ENCODE measurements at places on chromosomes 4 and X.

DNA sequence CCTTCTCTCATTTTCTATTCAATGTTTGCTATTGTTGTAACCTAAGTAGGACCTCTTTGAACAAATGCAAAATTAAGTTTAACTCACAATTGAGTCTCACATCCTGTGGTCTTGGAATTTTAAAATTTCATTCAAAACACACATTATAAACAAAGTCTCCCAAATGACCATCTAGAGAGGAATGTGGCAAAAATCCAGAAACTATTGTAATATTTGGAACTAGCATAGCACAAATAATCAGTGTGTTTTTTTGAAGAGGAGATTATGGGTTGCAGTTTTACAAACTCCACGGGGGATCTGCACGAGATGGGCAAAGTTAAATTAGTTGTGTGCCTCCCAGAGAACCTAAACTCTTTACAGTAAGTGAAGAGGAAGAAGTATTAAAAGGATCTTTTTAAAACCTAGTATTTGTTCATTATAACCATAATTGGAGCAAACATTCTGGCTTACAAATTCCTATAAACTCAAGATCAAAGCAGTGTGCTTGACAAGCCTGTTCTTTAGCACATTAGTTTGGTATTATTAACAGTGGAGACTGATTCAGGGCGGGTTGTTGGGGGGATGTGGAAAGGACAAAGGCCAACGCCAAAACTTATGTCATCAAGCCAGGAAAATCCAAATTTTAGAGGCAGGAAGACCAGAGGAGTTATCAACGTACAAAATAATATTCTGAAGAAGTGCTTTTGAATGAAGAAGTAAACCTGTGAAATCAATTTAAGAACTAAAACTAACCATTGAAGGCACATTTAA, 22.4 kb upstream of the RBPJ start:
- peak; percentile 69 for DNase-seq

GRCh38 chr4:119059221-119059620, 76.4 kb upstream of the MYOZ2 start:
- DNase-seq = no peak

DNA sequence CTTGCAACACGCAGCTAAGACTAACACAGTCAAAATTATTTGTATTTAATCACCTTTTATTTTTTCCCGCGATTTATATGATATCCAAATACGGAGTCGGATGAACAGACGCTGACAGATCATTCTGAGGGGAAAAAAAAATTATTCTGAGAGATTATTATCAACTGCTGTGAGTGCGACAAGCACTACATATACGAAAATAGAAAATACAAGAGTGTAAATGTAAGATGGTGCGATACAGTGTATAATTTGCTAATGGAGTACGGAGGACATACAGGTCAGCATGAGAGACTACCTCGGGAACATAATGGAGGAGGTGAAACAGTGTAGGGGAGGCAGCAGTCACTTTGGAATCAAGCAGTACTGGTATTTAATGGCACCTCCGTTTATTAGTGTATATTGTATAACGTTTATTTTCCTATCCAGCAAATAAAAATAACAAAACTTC, 2.8 kb upstream of the LIN54 start:
- no peak for DNase-seq

DNA sequence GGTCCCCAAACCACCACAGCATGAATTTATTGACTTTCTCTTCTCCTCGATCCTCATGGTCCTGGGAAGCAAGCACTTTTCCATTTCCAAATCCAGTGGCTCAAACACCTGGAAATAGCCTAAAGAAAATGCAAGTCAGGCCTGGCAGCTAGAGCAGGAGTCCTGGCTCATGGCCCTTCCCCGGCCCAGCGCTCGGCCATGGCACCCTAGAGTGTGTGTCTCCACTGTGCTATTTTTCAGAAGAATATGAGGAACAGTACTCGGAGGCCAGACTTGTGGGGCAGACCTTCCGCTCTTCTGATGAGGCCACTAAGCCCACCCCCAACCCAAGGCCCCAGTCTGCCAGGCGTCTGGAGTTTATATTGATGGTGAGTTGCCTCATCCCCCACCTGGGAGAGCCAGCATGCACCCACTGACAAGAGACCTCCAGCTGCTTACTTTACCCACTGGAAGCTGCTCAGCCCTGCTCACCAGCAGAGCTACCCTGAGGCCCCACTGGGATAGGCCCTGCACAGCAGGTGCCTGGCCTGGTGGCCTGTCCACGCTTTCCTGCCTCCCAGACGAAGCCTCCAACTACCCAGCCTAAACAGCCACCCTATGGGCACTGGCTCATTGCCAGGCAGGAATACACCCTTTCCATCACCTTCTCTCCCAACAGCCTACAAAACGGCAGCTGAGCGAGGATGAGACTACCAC, 2.3 kb upstream of the RTL5 start:
- no peak for DNase-seq

DNA sequence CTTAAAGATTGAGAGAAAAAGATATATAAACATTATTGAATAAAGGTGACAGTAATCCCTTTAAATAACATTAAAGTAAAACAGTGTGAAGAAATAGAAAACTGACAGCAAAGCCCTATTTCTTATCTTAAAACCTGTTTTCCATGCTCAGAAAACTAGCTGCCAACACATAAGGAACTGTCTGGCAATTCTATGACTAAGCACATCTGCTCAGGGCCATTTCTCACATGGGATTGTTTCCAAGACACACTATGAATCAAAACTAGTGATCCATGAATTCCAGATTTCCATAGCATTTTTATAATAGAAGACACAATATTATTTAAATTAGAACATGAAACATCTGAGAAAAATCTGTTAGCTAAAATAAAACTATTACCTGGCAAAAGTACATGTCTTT, 113.4 kb downstream of the SCLT1 start:
- peak; percentile 60 for DNase-seq

- DNase-seq = peak; percentile 73
Measured at GRCh38 chrX:136214551-136214950, 36.6 kb downstream of the MAP7D3 start.

GRCh38 chr4:182809417-182810102, 107.6 kb downstream of the DCTD start:
- DNase-seq = no peak

DNA sequence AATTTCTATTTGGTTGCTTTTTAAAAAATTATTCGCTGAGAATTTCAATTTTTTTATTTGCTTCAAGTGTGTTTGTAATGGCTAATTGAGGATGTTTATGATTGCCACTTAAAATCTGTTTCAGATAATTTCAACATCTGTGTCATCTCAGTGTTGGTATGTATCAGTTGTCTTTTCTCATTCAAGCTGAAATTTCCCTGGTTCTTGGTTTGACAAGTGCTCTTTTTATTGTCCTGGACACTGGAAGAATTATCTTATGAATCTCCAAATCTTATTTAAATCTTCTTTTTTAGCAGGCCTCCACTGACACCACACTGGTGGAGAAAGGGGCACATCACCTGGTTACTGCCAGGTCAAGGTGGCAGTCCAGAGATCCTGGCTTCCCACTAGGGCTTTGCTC, 21.5 kb downstream of the CHST7 start:
- no peak for DNase-seq

GRCh38 chr4:150316332-150317205, 238.3 kb downstream of the DCLK2 start:
- no peak for DNase-seq
